ENCODE measurements at places on chromosomes 7 and 10.

GRCh38 chr7:24284699-24285506 is 913 bp downstream of the NPY start:
- peak; percentile 9 for DNase-seq

DNA sequence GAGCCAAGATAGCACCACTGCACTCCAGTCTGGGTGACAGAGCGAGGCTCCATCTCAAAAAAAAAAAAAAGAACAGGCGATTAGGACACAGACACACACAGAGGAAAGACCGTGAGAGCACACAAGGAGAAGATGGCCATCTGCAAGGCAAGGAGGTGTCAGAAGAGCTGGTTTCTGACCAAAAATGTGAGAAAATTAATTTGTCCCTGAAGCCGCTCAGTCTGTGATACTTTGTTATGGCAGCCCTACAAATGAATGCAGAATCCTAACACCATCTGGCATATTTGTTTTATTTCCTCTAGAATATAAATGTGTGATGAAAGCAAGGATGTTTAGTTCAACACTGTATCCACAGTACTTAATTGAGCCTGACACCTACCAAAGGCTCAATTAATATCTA is 69.7 kb downstream of the ZFAND4 start:
- no peak for DNase-seq

GRCh38 chr7:125695626-125696025 is 766.0 kb upstream of the POT1 start:
- DNase-seq = no peak

- no peak for DNase-seq
Observed at GRCh38 chr7:30347226-30348082, 63.1 kb downstream of the ZNRF2 start.

Measured in NCI-H524 (cell line).